ENCODE measurements at places on chromosomes 4 and X. TPM values are rescaled to one million over a fixed set of nuclear protein-coding genes. Genes with fewer than 3 reads are reported as not detected.

The ZNF674 gene
- 2.9 TPM for total RNA-seq

The HPRT1 gene
- total RNA-seq: 19.4 TPM

The EMCN gene
- total RNA-seq: 43.6 TPM

The USP51 gene
- 1.4 TPM for total RNA-seq

The UCHL1 gene
- total RNA-seq: 35.2 TPM

The DOCK11 gene
- total RNA-seq: 3.8 TPM

The VCX gene
- total RNA-seq: not detected

The AR gene
- total RNA-seq: 18.4 TPM

The GAB1 gene
- total RNA-seq: 87.1 TPM

The AADAT gene
- total RNA-seq: 2.2 TPM

The CLCN4 gene
- 36.1 TPM for total RNA-seq

Data from left ventricle myocardium inferior (tissue), 1 donor.